ENCODE measurements at places on chromosomes 4 and X. TPM values are rescaled to one million over a fixed set of nuclear protein-coding genes. Genes with fewer than 3 reads are reported as not detected.

GRCh38 chr4:37246891-37247290, 2.3 kb downstream of the NWD2 start:
- DNase-seq = no peak
- no peaks in the 10 kb centered on the region for H3K27me3 ChIP-seq
- H3K27ac ChIP-seq = no peak overlapping the region
- H3K36me3 ChIP-seq = no peaks in the 10 kb centered on the region
- H3K4me3 ChIP-seq = no peak overlapping the region

- no peaks in the 10 kb centered on the region for H3K27me3 ChIP-seq
- H3K27ac ChIP-seq = no peak overlapping the region
- no peaks in the 10 kb centered on the region for H3K4me1 ChIP-seq
- DNase-seq = no peak
- no peak overlapping the region for H3K4me3 ChIP-seq
Observed at GRCh38 chr4:174349156-174349555, 65.4 kb downstream of the CEP44 start.

GRCh38 chrX:3598709-3599108, 114.7 kb downstream of the PRKX start:
- no peaks in the 10 kb centered on the region for H3K4me1 ChIP-seq
- no peak overlapping the region for H3K27ac ChIP-seq
- H3K36me3 ChIP-seq = no peaks in the 10 kb centered on the region

DNA sequence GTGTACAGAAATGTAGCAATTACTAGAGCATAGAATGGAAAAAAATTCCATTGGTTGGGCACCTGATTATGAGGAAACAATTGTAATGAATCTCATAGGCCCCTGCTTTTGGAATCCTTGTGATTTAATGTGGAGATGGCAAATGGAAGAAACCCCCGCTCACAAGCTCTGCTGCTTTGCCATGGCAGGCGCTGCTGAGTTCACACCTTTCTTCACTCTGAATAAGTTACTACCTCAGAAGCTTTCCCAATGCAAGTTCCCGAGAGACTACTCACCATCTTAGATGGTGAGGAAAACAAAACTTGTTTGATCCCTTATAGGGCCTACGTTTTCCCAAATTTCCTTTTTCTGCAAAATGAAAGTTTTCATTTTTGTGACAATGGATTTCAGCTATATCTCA, 266.6 kb upstream of the TAPT1 start:
- H3K4me1 ChIP-seq = peaks cover 1% of the 10 kb centered on the region
- no peaks in the 10 kb centered on the region for H3K36me3 ChIP-seq
- no peak overlapping the region for H3K27ac ChIP-seq
- no peaks in the 10 kb centered on the region for H3K27me3 ChIP-seq
- no peak for DNase-seq

GRCh38 chr4:42151568-42152506, 618 bp downstream of the BEND4 start:
- H3K36me3 ChIP-seq = no peaks in the 10 kb centered on the region
- DNase-seq = no peak
- H3K4me3 ChIP-seq = peak overlapping the region; percentile 41
- no peaks in the 10 kb centered on the region for H3K27me3 ChIP-seq

- H3K27ac ChIP-seq = no peak overlapping the region
- H3K4me1 ChIP-seq = no peaks in the 10 kb centered on the region
Observed at GRCh38 chr4:182874304-182874751, 42.9 kb downstream of the DCTD start.

The HTN3 gene
- total RNA-seq = not detected

DNA sequence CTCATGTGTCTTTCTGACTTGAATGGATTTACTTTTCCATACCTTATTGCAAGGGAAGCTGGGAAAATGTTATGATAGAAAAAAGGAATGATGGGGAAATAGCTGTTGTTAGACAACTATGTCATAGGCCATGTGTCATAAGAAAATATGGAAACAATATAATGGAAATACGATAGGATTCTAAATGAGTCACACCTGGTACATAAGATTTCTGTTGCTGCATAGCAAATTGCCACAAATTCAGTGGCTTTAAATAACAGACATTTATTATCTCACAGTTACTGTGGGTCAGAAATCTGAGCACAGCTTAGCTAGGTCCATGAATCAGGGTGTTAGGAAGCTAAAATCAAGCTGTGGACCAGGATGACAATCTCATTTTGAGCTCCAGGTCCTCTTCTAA, 44.6 kb upstream of the ANKRD50 start:
- no peak for DNase-seq
- H3K4me1 ChIP-seq = no peaks in the 10 kb centered on the region
- H3K27ac ChIP-seq = no peak overlapping the region
- no peaks in the 10 kb centered on the region for H3K36me3 ChIP-seq
- H3K4me3 ChIP-seq = no peak overlapping the region

GRCh38 chrX:48540028-48540375, 488 bp downstream of the TBC1D25 start:
- H3K4me1 ChIP-seq = no peaks in the 10 kb centered on the region
- H3K27ac ChIP-seq = no peak overlapping the region
- no peak for DNase-seq
- no peaks in the 10 kb centered on the region for H3K27me3 ChIP-seq

DNA sequence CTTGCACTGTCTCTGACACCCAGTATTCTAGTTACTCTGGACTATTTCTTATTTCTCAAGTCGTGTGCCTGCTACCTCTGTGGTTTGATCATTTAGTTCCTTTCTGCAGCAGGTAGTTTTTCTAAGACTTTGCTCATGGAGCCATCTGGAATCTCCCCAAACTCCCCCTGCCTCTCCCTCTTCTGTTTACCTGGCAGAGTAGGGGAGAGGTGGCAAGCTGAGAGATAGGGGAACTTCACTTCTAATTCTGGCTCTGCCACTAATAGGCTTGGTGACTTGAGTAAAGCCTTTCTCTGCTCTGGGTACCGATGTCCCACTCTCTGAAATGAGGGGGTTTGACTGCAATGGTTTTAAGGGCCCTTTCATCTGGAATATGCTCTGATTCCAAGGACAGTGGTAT, 141.3 kb downstream of the CPEB2 start:
- no peak for DNase-seq
- H3K27ac ChIP-seq = no peak overlapping the region
- H3K27me3 ChIP-seq = no peaks in the 10 kb centered on the region
- H3K36me3 ChIP-seq = no peaks in the 10 kb centered on the region
- peaks cover under 1% of the 10 kb centered on the region for H3K4me1 ChIP-seq

DNA sequence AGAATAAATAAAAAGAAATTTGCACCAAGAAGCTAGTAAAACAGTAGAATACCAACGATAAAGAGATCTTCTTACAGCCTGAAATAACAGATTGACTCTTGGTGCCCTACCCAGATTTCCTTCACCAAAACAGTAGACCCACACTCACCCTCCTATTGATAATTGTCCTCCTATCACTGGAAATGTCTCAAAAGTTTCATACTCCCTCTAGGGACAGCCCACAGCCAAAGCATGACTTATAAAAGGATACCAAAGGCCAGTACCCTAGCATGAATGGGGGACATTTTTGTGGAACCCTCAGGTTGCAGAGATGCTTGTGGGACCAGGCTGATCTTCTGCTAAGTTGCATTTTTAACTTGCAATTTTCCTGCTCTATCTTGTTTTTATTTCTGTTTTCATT, 104.1 kb downstream of the INPP4B start:
- no peak overlapping the region for H3K27ac ChIP-seq
- no peaks in the 10 kb centered on the region for H3K36me3 ChIP-seq
- no peaks in the 10 kb centered on the region for H3K4me1 ChIP-seq
- no peak for DNase-seq
- no peaks in the 10 kb centered on the region for H3K27me3 ChIP-seq

The DMRTC1 gene
- total RNA-seq = not detected

Data from aorta (tissue), 5 donors.